ENCODE measurements at places on chromosomes 12 and 14.

DNA sequence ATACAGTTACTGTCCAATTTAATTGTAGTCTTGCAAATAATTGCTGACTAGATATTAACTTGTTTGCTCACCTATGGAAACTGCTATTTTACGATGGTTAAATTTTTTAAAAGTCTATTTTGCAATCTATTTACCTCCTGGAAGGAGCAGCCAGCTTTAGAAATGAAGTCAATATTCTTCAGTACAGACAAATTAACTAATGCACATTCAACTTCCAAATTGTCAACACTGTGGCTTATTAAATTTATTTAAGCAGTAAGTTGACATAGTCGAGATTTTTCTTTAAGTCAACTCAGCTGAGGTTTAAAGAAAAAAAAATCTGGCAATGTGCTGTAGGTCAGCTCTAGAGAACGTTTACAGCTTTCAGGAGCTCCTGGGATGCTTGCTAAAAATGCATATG, 221.2 kb downstream of the SSPN start:
- DNase-seq = no peak

- DNase-seq = peak; percentile 21
Measured at GRCh38 chr14:61965030-61965745, 203.0 kb downstream of the SNAPC1 start.

- no peak for DNase-seq
Measured at GRCh38 chr12:52529417-52529816, 9.2 kb upstream of the KRT5 start.

GRCh38 chr14:32576088-32576795, 247.1 kb downstream of the AKAP6 start:
- DNase-seq = peak; percentile 56

- DNase-seq = no peak
Measured at GRCh38 chr14:75456069-75456996, 28.5 kb downstream of the JDP2 start.

GRCh38 chr12:75302781-75303180, 27.3 kb downstream of the CAPS2 start:
- DNase-seq = no peak

- no peak for DNase-seq
Measured at GRCh38 chr12:66041651-66042363, 88.7 kb downstream of the LLPH start.

- no peak for DNase-seq
Measured at GRCh38 chr12:38906482-38907200, 1.2 kb upstream of the CPNE8 start.

DNA sequence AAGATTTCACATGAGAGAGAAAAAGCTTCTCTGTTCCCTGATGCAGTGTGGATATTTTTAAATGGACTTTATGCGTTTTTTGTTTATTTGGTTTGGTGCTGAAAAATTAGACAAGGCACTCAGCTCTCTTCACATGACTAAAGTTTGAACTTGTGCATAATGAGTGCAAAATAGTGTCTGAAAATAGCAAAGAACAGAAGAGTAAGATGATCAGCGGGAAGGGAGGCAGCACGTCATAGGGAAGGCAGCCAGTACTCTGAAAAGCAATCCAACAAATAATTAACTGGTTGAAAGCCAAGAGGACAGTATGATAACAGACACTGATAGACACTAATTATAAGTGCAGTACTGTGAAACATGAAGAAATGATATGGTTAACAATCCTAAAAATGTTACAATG, 46.6 kb upstream of the CDKN3 start:
- no peak for DNase-seq

- DNase-seq = peak; percentile 75
Measured at GRCh38 chr12:47686645-47687240, 19.1 kb downstream of the RPAP3 start.

GRCh38 chr14:100144996-100145646, 14.3 kb downstream of the DEGS2 start:
- DNase-seq = no peak

DNA sequence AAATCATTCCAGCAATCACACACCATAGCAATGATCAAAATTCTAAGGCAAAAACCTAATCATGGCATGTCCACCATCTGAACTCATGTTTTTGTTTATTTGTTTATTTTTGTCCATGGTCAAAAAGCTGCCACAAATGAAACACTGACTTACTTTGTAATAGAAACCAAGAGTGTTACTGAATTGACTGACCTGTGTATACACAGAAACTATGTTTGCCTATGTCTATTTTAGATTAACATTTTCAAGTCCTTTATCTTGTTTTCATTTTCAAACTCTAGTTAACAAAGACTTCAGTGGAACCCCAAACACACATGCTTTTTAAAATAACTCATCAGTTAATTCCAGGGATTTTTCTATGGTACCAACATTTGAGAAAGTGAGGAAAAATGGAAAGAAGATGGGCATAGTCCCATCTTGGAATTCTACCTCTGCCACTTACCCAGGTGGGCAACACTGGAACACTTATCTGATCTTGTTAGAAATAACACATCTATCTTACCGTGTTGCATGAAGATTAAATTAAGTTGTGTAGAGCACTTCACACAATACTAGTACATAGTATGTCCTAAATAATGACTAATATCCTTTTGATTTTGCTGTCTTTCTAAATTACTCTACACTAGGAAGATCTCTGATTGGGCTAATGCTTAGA, 6.4 kb downstream of the LUM start:
- no peak for DNase-seq

- DNase-seq = no peak
Measured at GRCh38 chr12:45008211-45008610, 42.7 kb downstream of the DBX2 start.

DNA sequence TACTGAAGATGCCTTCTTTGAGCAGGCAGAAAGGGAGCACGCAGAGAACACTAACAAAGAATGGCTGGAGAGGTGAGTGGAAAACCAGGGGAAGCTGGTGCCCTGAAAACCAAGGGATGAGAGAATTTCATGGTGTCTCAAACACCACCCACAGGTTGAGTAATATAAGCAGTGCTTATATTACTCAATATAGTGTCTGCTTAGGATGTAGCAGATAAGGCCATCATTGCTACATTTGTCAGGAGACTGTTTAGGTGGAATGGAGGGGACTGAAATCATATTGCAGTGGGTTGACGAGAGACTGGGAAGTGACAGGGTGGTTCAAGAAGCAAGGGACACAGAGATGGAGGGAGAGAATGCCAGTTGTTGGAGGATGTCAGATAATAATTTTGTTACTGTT, 20.6 kb downstream of the PKP2 start:
- no peak for DNase-seq

DNA sequence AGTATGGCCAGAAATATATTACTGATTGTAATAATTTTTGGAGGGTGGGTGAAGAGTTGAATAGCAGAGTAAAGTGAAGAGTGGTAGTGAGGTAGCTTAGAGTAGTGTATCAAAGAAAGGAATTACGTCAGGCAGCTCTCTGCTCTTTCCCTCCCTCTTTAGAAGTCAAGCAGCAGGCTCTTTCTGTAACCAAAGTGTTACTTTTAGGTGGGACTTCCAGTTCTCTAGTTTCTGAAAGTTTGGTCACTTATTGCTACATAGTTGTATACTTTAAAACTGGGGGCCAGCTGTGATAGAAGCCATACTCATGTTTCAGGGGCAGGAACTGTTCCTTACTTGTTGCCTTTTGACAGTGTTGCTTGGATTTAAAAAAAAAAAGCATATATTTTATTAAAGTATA, 30.6 kb downstream of the ATF7IP start:
- no peak for DNase-seq

- no peak for DNase-seq
Measured at GRCh38 chr12:124874988-124875802, 11.5 kb upstream of the SCARB1 start.

- no peak for DNase-seq
Measured at GRCh38 chr12:11778713-11779685, 129.5 kb downstream of the ETV6 start.

DNA sequence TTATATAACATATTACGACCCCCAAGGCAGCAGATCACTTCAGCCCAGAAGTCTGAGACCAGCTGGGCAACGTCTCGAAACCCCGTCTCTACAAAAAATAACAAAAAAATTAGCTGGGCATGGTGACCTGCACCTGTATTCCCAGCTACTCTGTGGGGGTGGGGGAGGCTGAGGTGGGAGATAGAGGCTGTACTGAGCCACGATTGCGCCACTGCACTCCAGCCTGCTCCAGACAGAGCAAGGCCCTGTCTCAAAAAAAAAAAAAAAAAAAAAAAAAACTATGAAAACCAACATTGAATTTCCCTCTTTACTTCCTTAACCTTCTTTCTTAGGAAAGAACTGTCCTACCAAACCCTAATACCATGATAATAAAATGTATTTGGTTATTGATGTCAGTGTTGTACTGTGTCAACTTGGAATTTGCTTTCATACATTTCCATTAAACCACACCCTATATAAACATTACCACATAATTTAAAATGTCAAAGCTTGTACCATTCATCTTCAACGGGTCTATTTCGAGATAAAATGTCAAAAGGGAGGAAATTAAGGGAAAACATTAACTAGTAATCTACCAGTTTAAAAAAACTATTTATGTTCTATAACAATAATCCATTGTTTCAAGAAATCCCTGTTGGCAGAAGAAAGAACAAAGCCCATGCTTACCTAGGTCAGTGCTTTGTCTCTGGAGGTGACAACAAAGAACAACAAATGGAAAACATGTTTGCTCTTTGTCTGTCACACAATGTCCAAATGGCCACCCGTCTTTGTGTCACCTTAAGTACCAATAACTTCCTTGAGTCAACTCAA, 17.4 kb downstream of the GALNT4 start:
- DNase-seq = no peak

DNA sequence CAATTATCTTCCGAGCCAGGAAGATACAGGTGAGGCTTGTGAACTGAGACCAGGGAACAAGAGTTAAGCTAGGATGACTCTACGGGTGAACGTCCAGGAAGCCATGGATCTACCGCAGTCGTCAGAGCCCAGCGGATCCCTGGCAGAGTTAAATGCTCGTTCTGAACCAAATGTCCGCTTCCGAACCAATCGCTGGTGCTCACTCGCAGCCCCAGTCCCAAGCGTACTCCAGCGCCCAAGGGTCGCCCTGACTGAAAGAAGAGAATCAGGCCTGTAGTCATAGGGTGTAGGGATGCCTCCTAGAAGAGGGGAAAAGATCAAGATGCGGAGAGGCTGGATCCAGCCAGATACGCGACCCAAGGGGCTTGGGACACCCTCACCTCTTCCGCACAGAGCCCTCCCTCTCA, 283 bp downstream of the VIPAS39 start:
- DNase-seq = peak; percentile 52

GRCh38 chr12:123105211-123105826, 45.6 kb downstream of the PITPNM2 start:
- DNase-seq = no peak

DNA sequence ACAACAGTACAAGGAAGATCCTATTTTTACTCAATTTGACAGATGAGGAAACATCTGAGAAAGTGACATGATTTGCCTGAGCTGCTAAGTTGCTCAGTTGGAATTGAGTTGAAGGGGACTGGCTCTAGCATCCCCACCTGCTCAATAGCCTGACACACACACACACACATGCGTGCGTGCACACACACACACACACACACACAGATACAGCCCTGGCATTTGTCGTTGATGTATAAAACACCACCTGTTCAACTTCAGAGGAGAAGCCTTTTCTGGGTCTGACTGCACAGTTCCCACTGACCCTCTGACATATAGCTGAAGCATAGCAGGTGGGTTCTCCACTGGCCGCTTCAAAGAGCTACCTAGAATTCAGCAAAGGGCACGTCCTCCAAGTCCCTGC, 1045.9 kb downstream of the VRK1 start:
- DNase-seq = no peak

DNA sequence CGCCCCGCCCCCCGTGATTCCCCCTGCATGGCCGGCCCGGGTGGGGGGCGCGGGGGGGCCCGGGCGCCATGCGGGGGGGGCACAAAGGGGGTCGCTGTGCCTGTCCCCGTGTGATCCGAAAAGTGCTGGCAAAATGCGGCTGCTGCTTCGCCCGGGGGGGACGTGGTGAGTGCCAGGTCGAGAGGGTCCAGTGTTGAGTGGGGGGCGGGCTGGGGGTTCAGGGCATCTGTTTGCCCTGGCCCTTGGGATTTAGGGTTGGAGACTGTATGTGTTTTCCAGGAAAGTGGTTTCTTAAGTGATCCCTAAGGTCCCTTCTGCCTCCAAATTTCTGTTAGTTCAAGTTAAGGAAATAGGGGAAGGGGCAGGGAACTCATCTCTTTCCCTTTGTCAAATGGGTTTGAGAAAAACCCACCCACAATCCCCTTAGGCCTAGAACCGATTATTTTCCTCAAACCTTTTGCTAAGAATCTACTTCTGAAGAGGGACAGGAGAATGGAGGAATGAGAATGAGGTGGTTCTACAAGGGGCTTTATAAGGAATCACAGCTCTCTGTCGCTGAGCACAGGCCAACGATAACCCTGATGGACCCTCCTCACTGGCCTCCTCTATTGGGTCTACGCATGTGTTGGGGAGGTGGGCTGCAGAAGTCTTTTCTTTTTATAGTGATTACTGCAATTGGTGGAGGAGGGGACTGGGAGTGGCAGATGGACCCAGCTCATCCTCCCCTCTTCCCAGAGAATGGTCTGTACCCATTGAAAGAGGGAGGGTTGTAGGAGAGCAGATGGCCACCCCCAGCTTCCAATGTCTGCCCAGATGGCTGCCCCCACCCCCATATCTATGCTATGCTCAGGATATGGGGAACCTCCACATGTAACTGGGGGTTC, 834 bp downstream of the ARHGEF25 start:
- no peak for DNase-seq

- DNase-seq = no peak
Measured at GRCh38 chr12:81095501-81096232, 17.8 kb downstream of the ACSS3 start.

- DNase-seq = no peak
Measured at GRCh38 chr14:95101736-95102679, 55.3 kb downstream of the DICER1 start.

- no peak for DNase-seq
Measured at GRCh38 chr12:77630344-77630743, 200.3 kb upstream of the NAV3 start.

GRCh38 chr12:100234591-100235304, 32.1 kb downstream of the DEPDC4 start:
- DNase-seq = peak; percentile 56

DNA sequence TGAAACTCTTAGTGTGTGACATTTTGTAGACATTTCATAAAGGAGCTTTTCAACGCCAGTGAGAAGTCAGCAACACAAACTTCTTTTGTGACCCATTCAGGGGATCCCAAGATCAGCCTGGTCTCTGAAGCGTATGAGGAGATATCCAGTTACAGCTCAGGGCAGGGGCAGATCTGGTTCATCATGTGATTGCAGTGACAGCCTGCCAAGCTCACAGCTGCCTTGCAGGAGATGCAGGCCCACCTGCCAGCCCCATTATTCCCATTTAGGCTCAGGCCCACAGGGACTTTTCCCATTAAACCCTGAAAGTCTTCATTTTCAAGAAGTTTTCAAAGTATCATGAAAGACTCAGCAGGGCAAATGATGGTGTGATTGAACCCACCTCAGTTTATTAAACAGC, 38.3 kb downstream of the SRGAP1 start:
- no peak for DNase-seq

GRCh38 chr12:31732926-31733548, 4.2 kb upstream of the AMN1 start:
- DNase-seq = peak; percentile 88

Data from RKO (cell line).